ENCODE measurements at places on chromosomes 2 and 18.

DNA sequence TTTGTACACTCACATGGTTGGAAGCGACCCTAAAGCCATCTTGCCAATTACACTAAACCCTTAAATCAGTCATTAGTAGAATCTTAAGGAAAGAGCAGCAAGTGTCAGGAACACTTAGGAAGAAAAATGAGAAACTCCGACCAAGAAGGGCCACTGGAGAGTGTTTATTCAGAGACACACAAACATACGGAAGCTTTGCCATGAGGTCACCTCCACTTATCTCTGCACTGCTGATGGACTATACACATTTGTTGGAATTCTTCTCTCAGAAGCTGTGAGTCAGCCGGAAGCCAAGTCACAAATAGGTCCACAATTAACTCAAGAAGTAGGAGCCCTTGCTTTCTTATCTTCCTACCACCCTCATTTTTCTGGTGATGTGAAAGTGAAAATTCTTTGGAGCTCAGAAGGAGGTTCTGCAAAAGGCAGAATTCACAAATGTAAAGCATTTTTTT is 21.6 kb downstream of the BMP10 start:
- DNase-seq = no peak

GRCh38 chr2:75728614-75729419 is 18.1 kb upstream of the GCFC2 start:
- DNase-seq = no peak

DNA sequence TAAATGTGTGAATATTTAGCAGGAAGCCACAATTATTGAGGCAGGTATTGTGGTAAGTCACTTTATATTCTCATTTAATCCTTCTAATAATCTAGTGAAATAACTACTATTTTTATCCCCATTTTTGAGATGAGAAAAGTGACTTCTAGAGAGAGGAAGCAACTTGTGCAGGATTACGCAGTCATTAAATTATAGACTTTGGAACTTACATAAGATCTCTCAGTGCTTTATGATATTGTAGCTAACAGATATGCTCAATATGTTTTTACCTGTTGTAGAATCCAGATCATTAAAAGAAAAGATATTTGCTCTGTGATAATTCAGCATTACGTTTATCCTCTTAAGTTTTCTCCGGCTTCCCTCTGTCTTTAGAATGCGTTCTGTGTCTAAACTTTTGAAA is 50.5 kb downstream of the MBD5 start:
- DNase-seq = no peak

- DNase-seq = no peak
Observed at GRCh38 chr2:44107086-44107740, 61.5 kb upstream of the PPM1B start.

Data from nucleus accumbens (tissue), 56 donors.